Smooth muscle cell of the pulmonary artery (primary cell): ENCODE measurements at places on chromosomes 3 and 15. TPM values are rescaled to one million over a fixed set of nuclear protein-coding genes. Genes with fewer than 3 reads are reported as not detected.

Gene TTLL13
- 0.07 TPM in 1 of 2 replicates, not detected in the other for total RNA-seq

Gene LRTM1
- total RNA-seq: not detected in 2 replicates

Gene GNB4
- 66.5 and 91.0 TPM in 2 replicates for total RNA-seq

Gene OR5K2
- not detected in 2 replicates for total RNA-seq

Gene SLC2A2
- total RNA-seq: not detected in 2 replicates

Gene TNFAIP8L3
- 6.9 and 7.4 TPM in 2 replicates for total RNA-seq

Gene EXD1
- total RNA-seq: not detected in 2 replicates

Gene CCDC80
- total RNA-seq: 1,619 and 1,677 TPM in 2 replicates

Gene GLDN
- 3.3 and 3.7 TPM in 2 replicates for total RNA-seq

Gene GOLGA8T
- total RNA-seq: 0.13 and 0.17 TPM in 2 replicates

Gene ADAMTSL3
- 0.78 and 1.6 TPM in 2 replicates for total RNA-seq

Gene CXCR6
- total RNA-seq: not detected in 2 replicates

Gene TMEM207
- not detected in 2 replicates for total RNA-seq

Gene UTS2B
- 0.39 and 0.53 TPM in 2 replicates for total RNA-seq

Gene SST
- not detected in 2 replicates for total RNA-seq

Gene WDR49
- total RNA-seq: 0.07 and 0.56 TPM in 2 replicates

Gene FYCO1
- 56.8 and 63.1 TPM in 2 replicates for total RNA-seq

Gene FHIT
- 1.0 and 1.3 TPM in 2 replicates for total RNA-seq

Gene SPTBN5
- 0.20 and 0.36 TPM in 2 replicates for total RNA-seq

Gene ARPP21
- 2.4 and 3.3 TPM in 2 replicates for total RNA-seq

Gene WDR53
- total RNA-seq: 4.6 and 6.3 TPM in 2 replicates

Gene CYP1A2
- total RNA-seq: not detected in 2 replicates

Gene OR5H1
- total RNA-seq: not detected in 2 replicates

Gene C3orf70
- total RNA-seq: 0.46 and 1.6 TPM in 2 replicates
